Fibroblast of mammary gland (primary cell): ENCODE measurements at places on chromosomes 7 and 10.
A peak's percentile ranks its signal among the peaks of the same experiment; 100 is the strongest.

- DNase-seq, result no peak
Observed at GRCh38 chr7:47505312-47506007, 76.5 kb downstream of the TNS3 start.

- peak; percentile 22 for DNase-seq
Observed at GRCh38 chr10:7950981-7951847, 103.3 kb upstream of the GATA3 start.

DNA sequence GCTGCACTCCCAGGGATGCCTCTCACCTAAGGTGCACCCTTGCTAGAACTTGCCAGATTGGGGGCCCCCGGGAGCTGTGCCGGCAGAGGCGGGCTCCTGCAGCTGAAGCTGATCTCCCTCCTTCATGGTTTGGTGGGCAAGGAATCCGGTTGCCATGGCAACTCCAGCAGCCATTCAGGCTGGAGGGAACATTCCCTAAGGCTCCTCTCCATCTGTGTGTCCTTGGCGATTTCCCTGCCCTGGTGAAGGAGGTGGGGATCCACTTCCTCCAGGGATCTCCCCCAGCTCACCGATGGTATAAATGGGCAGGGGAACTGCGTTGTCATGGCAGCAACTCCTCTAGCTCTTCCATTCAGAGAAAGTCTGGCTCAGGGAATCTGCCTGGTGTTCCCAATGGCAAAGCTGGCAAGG lies 49.6 kb upstream of the GPR158 start:
- no peak for DNase-seq

GRCh38 chr10:27359792-27360355 lies 119.3 kb upstream of the ACBD5 start:
- no peak for DNase-seq
